MG63 (cell line): ENCODE measurements at places on chromosomes 16 and 17. TPM values are rescaled to one million over a fixed set of nuclear protein-coding genes. Genes with fewer than 3 reads are reported as not detected.

DNA sequence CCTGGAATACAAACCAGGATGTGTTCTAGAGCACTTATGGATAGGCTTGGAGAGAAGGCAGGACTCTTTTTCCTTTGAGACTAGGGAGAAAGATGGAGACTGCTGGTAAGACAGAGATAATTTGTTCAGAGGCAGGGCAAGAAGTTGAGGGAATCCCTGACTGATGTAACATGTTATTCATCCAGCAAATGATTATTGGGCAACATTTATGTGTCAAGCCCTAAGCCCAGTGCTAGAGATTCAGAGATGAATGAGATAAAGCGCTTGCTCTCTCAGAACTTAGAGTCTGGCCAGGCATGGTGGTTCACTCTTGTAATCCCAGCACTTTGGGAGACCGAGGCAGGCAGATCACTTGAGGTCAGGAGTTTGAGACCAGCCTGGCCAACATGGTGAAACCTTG, 47.8 kb upstream of the NUFIP2 start:
- DNase-seq, result no peak

DNA sequence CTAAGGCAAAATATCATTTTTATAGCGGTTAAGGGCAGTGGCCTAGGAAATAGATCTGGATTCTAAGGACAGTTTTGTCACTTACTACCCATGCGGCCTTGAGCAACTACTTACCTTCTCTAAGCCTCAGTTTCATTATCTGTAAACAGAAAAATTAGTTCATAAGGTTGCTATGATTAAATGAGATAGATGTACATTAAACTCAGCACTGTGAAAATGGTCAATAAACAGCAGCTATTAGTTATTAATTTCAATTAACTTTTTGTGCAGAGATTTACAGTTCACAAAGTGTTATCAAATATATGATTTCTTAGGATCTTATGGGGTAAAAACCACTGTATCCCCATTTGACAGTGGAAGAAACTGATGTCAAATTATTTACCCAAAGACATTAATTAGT, 135.5 kb upstream of the CORO6 start:
- no peak for DNase-seq

- no peak for DNase-seq
Observed at GRCh38 chr17:79808763-79809529, 12.1 kb upstream of the CBX8 start.

DNA sequence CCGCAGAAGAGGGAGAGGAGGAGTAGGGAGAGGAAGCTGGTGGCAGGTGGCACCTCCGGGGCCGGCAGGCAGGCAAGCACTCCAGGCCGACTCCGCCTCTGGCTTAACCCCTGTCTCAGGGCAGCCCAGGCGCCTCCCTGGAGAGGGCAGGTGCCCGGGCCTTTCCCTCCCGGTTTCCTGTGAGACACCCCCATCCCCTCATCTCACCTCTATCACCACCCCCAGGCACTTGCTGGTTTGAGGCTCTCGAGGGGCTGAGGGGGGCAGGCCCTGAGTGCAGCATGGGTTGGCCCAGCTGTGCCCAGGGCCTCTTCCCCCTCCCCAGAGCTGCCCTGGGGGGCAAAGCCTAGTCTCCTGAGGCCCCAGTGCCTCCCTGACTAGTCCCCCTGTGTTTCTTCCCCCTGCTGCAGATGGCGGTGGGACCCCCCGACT, 6.0 kb downstream of the DOC2A start:
- DNase-seq, result no peak

DNA sequence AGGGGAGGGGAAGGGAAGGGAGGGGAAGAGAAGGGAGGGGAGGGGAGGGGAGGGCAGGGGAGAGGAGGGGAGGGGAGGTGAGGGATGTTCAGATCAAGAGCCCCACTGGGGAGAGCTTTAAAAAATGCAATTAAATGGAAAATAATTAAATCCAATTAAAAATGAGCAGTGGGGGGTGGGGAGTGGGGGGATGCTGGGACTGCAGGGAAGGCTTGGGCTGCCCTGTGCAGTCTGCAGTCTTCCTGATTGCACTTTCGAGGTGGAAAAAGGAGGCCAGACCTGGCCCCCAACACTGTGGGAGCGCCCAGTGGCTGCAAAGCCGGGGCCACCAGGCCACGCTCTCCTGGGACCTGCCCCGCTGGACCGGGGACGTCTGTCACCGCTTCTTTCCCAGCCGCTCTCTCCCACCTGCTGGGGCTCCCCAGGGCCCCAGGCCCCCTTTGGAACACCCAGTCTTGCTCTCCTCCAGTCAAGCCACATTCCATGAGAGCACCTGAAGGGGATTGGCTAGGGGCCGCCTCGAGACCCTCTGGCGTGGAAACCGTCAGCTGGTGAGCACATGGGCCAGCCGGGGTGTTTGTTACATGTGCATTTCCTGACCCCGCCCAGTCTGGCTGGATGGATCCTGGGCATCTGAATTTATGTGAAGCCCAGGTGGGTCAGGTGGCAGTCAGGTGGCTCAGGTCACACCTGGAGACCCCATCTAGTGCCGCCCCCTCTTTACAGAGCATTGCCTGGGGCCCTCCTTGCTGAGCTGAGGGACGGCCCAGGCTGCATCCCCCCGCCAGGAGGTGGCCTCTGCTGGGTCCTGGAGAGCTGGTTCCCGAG, 37.6 kb upstream of the CBFA2T3 start:
- DNase-seq, result no peak

DNA sequence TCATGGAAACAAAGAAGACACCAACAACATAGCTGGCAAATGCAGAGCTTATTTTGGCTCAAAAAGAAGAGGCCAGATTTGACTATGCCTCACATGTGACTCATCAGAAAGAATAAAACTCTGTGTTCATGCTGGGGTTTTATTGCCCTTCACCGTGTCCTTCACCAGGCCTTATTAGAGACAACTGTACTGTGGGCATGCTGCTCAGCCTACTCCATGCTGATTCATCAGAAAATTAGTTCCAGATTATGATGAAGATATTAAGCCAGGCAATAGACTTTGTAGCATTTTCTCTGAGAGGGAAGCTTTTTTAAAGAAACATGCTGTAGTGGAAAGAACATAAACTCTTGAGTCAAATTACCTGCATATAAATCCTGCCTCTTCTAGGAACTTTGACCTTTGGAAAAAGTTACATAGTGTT, 89.8 kb downstream of the CYB561 start:
- peak; percentile 85 for DNase-seq

DNA sequence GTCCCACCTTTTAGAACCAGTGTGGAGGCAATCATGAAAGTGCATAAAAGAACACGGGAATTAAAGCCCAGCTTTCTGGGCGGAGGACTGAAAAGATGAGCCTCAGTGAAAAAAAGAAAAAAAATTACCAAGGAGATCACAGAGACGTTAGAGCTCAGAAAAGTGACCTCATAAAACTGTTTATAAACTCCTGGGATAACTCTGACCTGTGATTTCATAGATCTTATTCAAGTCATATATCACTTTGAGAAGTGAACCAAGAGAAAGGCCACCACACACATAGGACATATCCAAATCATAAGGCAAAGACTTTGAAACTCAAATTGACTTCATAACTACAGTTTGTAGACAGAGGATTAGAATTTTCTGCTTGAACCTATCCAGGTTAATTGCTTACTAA, 90.1 kb downstream of the KCNJ2 start:
- no peak for DNase-seq

- DNase-seq, result no peak
Observed at GRCh38 chr16:86531191-86531545, 20.8 kb downstream of the FOXF1 start.

The SCARF1 gene
- total RNA-seq, result not detected in 2 replicates
